ENCODE measurements at places on chromosomes 7 and 10.

- DNase-seq = peak; percentile 14
Measured at GRCh38 chr7:81094952-81095351, 176.1 kb upstream of the SEMA3C start.

GRCh38 chr10:80462981-80463741 is 9.1 kb downstream of the TSPAN14 start:
- peak; percentile 74 for DNase-seq

GRCh38 chr10:24465891-24466818 is 257.2 kb downstream of the KIAA1217 start:
- DNase-seq = no peak

- DNase-seq = no peak
Measured at GRCh38 chr10:118501637-118502440, 93.6 kb downstream of the PRLHR start.

DNA sequence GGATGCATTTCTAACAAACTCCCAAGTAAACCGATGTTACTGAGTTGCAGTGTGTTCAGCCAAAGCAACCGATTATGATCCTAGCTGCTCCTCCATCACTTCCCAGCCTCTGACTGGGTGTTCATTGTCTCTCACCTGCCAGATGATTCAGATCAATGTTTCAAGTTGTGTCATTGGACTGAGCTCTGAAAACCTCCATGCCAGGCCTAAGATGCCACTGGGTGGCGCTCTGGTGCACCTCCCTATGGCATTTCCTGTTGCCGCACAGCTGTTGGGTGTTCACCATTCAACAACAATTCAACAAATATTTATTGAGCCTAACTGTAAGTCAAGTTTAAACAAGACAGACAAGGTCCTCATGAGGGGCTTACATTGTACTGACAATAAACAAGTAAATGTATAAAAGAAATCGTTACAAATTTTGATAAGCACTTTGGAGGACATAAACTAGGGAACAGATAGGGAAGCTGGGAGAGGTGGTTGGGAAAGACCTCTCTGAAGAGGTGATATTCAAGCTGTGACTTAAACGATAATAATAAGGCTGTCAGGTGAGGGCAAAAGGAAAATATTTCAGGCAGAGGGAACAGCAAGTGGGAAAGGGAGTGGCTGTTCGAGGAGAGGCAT is 22.8 kb downstream of the RGR start:
- peak; percentile 46 for DNase-seq

- no peak for DNase-seq
Measured at GRCh38 chr7:90816511-90817142, 220.5 kb downstream of the CDK14 start.

DNA sequence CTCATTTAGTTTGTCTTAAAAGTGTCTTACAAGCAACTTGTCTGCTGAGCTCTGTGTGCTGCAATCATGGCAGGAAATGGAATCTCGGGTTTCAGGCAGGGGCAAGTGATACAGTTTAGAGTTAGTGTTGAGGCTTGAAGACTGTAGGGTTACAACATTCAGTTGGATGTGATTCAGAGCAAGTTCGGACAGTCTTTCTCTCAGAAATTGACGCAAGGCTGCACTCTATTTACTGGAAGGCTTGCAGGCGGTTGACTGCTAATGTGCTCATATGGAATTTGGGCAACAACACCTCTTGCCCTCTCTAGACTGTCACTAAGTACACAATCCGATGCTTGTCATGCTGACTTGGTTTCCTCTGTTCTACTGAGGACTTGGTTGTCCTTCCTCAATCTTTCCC is 161.7 kb upstream of the BMPER start:
- DNase-seq = no peak

- peak; percentile 11 for DNase-seq
Measured at GRCh38 chr10:28837613-28838390, 160.5 kb downstream of the BAMBI start.

GRCh38 chr7:79227044-79227443 is 226.4 kb downstream of the MAGI2 start:
- DNase-seq = peak; percentile 90

DNA sequence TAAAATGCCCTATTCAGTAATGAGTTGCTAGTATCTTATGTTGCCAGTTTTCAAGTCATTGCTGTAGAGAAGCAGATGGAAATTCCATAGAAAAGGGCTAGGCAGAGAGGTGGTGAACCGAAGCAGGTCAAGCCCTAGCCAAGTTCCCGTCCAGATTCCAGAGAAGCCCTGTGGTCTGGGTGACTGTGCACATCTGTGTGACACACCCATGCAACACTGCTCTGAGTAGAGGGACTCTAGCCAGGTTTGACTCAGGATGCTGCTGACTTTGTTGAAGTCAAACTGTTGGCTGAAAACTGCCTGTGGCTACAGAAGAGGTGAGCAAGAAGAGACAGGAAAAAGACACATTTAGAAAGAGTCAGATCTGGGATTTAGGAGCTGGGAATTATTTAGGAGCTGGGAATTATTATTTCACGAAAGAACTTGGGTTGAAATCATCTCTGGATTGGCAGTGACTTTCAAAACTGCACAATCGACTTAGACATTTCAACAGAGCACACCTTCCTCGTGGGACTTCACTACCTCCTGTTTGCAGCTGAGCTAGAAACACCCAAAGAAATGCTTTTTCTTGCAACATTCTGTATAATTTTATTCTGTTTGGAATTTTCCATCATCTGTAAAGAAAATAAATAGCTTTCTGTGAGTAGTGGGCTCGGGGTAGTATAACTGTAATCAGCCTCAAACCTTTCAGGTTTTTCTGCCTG is 149.1 kb upstream of the PRKCQ start:
- DNase-seq = no peak

All from NCI-H69 (cell line).